ENCODE measurements at places on chromosomes 3 and 15.

DNA sequence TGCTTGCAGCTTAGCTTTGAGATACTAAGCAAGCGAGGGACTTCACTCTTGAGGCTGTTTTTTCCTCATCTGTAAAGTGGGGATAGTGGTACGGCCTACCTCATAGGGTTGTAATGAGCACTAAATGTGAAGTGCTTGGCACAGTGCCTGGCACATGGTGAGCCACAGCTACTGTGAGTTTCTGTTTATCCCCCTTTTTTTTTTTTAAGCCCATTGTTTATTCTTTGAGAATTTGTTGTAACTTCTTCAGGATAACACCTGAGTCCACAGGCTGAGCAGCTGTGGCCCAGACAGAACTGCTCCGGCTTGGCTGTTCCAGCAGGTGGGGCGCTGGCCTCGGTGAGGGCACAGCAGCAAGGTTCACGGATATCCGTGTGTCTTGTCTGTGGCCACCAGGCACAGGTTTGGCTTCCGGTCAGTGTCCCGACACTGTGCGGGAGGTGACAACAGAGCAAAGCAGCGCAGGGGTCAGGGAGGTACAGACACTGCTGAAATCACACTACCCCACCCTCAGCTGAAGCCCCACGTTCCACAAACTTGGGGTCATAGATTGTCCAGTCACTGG lies 7.3 kb upstream of the ISG20 start:
- no peak for DNase-seq

GRCh38 chr3:104279617-104280016 lies 1087.1 kb upstream of the ALCAM start:
- DNase-seq: no peak

DNA sequence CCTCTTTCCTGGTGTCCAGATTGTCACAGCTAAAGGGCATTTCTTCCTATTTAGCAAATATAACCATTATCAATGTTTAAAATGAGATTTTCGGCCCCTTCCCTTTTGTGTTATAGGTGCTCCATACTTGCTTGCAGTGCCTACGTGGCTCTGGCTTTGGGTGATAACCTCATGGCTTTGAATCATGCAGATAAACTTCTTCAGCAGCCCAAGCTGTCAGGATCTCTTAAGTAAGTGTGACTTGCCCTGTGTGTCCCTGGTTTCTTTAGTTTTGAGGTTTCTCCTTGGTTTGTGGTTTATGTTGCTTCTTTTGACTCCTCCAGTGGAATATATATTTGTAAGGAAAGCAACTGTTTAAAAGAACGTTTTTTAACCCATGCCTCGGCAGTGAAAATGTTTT lies 58.5 kb upstream of the TRIM71 start:
- DNase-seq: no peak

- no peak for DNase-seq
Observed at GRCh38 chr15:88003541-88004327, 252.8 kb downstream of the NTRK3 start.

DNA sequence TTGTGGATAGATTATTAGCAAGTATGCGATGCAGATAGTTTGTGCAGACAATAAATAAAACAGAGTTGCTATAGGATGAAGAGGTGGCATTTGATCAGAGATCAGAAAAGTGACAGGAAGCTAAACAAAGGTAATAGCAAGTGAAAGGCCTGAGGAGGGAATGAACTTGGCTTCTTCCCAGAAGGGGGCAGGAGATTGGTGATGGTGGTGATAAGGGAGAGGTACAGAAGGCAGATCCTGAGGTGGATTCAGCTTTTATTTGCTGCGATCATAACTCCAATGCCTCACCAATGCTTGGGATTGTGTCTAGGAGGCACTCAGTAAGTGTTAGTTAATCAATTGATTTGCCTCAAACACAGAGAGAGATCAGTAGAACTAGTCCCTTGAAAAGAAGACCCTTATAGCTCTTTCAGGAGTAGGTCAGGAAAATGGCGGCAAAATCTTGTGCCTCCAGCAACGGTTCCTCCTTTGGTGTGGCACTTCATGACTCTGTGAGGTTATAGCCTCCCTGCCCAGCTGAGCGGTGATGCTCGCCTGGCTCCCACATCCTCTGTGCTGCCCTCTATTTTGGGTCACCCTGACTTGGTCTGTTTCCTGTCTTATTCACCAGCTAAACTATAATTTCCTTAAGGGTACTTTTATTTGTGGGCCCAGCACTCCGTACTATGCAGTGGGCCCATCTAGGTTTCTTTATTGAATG lies 37.5 kb downstream of the TGFBR2 start:
- no peak for DNase-seq

GRCh38 chr3:124602980-124603627 lies 127.1 kb upstream of the UMPS start:
- DNase-seq: no peak

- no peak for DNase-seq
Observed at GRCh38 chr15:93289941-93290617, 201.1 kb upstream of the RGMA start.

DNA sequence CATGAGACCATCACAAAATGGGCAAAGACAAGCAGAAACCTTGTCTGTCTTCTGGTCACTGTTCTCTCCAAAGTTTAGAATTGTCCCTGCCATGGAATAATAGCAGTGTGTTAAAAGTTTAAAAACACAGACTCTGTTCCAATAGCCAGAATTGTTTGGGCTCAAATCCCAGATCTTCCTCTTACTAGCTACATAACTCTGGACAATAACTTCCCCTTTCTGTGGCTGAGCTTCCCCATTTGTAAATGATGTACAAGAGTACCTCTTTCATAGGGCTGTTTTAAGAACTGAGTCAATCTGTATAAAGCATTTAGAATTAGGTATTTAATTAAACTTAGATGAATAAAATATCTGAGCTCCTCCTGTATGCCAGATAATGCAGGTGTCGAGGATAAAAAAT lies 623.0 kb downstream of the NTRK3 start:
- DNase-seq: no peak

DNA sequence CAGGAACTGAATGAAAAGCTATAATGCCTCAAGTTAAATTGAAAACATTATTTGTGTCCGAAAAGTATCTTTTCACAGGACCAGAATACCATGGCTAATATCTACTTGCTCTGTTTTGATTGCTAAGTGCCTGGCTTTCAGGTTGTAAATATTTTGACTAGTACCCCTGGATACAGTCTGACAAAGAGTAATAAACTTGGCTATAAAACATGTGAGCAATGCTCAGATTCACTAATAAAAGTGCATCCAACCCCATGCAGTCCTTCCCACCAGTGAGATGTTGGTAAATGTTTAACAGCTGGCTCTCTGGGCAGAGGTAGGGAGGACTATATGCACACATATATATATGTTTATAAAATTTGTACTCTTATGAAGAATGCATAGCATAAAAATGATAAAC lies 281.8 kb upstream of the TGFBR2 start:
- DNase-seq: peak; percentile 36

DNA sequence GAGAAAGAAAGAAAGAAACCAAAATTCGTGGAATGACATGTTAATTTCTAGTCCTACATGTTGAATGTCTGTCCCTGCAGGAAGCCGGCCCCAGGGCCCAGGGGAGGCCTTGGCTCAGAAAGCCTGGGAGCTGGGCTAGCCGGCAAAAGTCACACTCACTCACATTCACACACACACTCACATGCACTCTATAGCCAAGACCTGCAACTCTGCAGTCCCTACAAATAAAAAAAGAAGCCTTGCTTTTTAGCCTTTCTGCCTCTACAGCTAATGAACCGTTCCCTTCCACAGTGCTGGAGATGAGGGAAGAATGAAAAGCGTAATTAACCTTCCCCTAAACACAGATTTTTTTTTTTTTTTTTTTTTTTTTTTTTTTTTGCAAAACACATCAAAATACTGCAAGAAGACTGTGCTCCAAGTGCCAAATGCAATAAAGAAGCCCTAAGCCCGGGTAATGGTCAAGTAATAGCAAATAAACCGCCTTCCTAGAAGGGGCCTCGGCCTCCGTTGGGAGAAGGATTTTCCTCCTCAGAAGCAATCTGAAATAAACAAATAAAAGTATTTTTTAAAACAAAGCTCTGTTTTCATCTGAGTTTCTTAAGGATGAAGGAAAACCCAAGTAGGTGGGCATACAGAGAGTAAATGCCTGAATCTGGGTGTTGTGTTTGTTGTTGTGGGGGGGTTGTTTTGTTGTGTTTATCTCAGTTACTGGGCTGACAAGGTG lies 4.3 kb downstream of the MECOM start:
- no peak for DNase-seq

DNA sequence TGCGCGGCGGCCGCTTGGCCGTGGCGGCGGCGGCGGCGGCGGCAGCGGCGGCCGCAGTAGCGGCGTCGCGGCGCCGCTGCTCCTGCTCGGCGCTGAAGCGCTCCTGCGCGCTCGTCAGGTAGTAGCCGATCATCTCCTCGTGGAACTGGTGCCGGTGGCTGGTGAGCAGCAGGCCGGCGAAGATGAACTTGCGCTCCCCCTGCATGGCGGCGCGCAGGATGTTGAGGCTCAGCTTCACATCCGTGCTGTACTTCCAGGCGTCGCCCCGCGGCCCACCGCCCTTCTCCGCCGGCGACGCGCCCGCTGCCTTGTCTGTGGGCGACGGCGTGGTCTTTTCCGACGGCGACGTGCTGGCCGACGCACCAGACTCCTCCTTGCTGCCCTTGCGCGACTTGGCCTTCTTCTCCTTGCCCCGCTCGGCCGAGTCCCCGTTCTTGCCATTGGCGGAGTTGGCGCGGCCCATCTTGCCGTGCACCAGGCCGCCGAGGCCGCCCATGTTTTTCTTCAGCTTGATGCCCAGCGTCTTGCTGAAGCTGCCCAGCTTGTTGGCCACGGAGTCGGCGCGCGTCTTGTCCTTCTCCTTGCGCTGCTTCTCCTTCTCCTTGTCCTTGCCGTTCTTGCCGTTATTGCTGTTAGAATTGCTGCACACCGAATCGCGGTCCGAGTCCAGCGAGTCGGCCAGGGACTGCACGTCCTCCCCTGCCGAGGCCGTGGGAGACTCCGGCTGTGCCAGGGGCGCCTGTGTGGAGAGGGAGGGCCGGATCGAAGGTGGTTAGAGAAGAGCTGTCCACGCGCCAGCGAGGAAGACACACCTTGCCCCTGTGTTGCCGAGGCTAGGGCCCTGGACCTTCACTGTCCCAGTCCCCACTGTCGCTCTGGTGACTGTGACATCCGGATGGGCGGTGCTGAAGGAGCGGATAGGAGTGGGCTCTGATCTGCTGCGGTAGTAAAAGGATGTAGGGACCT lies 157.6 kb downstream of the KLF13 start:
- peak; percentile 18 for DNase-seq

DNA sequence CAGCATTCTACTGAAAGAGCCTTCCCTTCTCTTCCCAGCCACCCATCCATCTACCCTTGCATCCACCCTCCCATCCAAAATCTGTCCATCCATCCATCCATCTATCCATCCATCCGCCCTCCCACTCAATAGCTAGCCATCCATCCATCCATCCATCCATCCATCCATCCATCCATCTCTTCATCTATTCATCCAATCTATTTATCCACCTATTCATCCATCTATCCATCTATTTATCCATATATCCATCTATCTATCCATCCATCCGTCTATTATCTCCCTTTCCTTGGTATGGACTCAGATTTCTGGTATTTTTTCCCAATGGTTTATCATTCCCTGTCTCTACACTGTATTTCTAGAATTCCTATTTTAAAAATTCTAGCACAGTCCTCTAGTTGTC lies 46.1 kb upstream of the PPARG start:
- DNase-seq: no peak

- no peak for DNase-seq
Observed at GRCh38 chr3:172276103-172276502, 172.2 kb downstream of the GHSR start.

GRCh38 chr15:41809526-41810220 lies 18.2 kb upstream of the JMJD7 start:
- no peak for DNase-seq

DNA sequence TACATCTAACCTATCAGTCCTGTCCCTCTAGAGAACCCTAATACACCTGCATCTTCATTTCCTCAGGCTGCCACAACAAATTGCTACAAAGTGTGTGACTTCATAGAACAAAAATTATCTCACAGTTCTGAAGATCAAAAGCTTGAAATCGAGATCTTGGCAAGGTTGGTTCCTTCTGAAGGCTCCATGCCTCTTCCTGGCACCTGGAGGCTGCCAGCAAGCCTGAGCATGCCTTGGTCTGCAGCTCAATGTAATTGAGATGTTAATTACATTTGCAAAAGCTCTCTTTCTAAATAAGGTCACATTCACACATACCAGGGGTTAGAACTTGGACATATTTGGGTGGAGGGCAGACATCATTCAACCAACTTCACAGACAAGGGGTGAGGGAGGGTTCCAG lies 86.4 kb upstream of the ABHD17C start:
- DNase-seq: no peak

DNA sequence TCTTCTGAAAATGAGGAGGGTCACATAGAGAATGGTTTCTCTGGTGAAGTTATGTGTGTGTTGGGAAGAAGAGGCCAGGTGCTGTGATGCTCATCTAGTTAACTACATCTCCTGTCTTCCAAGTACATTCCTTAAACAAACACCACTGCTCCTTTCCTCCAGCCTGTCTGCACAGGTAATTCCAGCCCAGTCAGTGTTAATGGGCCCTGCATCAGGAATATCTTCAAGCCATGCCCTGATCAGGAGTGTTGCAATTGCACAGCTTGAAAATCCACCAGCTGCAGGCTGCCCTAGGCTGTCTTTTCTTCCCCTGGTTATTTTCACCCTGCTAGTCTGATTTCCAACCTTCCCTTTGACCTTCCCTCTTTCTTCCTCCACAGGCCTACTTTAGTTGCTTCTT lies 41.9 kb upstream of the LMOD3 start:
- DNase-seq: no peak

DNA sequence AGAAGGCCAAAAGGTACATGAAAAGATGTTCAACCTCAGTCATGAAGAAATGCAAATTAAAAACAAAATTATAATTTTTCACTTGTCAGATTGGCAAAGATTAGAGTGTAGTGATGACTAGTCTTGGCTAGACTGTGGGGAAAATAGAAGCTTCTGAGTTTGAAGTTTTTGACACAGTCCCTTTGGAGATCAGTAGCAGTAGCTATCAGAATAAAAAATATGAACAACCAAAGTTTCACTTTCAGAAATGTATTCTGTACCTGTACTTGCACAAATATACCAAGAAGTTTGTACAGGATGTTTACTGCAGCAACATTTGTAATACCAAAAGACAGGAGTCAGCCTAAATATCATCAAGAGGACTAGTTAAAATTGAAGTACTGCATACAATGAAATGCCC lies 14.1 kb downstream of the ATP2C1 start:
- no peak for DNase-seq

DNA sequence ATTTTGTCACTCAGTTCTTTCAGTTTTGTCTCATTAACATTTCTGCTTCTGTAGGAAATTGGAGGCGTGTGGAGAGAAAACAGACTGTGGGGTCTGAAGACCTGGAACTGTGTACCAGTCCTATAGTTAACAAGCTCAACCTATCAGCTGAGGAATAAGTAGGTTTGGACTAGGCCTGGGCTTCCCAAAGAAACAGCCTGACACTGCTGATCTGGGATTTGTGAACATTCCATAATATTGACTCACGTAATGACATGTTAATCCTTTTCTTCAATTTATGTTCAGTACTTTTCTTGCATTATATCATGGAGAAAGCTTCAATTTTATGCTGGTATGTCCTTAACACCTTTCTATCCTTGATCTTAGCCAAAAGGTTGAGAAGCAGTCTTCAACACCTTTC lies 181.6 kb upstream of the RORA start:
- DNase-seq: no peak

- no peak for DNase-seq
Observed at GRCh38 chr15:69848551-69849231, 249.0 kb downstream of the TLE3 start.

Data from colonic mucosa (tissue), 4 donors.